Urinary bladder (tissue), 4 donors: ENCODE measurements at places on chromosomes 12 and 14. TPM values are rescaled to one million over a fixed set of nuclear protein-coding genes. Genes with fewer than 3 reads are reported as not detected.

Gene FAM90A1
- total RNA-seq: not detected

- DNase-seq: no peak
Measured at GRCh38 chr14:89618330-89618708, 201.3 kb upstream of the FOXN3 start.

DNA sequence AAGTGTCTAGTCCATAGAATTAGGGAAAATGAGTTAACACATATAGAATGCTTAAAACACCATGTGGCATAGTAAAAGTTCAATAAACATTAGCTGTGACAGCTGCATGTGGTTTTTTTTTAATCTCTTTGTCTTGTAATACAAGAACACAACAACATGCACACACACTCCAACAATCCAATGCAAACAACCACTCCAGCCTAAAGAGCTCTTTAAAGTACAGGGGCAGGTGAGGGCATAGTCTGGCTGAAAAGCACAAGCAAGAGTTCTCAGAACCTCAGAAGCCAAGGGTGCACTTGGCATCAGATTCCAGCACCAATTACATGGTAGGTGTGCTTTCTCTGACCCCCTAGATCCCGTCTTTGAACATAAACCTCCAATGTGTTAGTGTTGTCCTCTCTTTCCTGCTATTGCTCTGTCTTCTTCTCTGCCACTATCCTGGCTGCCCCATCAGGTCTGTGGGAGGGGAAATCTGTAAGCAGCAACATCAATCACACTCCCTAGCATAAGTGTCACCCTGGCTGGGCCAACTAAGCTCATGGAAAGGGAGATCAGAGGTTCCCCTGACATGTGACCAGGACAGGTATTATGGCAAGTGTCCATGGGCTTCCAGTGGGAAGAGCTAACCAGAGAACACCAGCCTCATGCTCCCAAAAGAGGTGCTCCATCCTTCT, 91.0 kb downstream of the SLC8A3 start:
- no peak for DNase-seq

Gene STON2
- 53.5 TPM for total RNA-seq

GRCh38 chr12:112126000-112126438, 659 bp downstream of the TRAFD1 start:
- no peak for DNase-seq
